ENCODE measurements at places on chromosomes 4 and X.

- no peak for DNase-seq
These were observed 49.2 kb downstream of the FGFRL1 start for GRCh38 chr4:1060621-1061020.

DNA sequence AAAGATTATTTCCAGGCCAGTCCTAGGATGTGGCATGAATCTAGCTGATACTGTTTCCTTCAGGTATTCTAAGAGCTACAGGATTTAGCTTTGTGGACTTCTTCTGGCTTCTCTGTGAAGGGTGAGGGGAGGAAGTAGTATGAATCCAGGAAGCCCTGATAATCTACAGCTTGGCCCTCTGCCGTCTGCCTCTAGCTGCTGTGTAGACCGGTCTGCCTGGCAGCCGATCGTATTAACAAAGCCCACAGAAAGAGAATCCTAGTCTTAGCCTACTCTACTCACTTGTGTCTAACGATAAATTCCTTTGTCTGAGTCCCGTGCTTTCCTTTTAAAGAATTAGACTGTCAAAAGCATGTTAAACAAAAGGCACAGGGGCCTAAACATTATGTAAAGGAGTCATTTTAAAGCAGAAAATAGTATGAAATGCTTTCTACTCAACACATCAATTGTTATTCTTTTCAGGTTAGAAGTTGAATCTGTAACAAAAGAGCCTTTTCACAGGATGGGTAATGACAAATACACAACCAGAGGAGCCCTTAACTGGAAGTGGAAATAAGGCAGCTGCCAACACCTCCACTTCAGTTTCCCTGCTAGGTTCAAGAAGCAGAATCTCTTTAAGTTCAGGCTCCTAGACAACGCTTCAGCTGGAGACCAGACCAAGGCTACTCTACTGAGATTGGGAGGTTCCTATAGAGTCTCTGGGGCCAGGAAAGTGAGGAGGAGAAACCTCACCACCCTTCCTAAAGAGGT is 48.9 kb upstream of the UCP1 start:
- DNase-seq = no peak

DNA sequence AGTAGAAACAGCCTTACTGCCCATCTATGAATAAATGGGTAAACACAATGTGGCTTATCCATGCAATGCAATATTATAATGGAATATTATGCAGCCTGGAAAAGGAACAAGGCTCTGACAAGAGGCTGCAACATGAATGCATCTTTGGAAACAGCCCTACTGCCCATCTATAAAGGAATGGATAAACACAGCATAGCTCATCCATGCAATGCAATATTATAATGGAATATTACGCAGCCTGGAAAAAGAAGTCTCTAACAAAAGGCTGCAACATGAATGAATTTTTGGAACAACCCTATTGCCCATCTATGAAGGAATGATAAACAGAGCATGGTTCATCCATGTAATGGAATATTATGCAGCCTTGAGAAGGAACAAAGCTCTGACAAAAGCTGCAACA is 161.0 kb downstream of the CRLF2 start:
- DNase-seq = no peak

GRCh38 chrX:101677028-101677427 is 17.4 kb upstream of the ARMCX2 start:
- no peak for DNase-seq

DNA sequence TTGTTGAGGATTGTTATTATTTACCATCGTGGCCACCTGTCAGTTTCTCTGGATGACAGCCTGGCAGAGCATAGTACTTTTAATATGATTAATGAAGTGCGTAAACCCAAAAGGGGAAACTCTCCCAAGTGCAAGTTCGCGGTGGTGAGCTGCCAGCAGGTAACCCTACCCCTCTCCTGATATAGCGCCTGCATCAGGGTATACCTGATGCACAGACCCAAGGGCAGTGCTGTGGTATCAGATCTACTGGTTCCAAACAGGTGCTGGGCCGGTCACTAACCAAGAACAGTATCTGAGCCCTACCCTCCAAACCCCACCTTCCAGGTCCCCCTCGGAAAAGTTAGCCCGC is 1.6 kb downstream of the RNF150 start:
- DNase-seq = no peak

DNA sequence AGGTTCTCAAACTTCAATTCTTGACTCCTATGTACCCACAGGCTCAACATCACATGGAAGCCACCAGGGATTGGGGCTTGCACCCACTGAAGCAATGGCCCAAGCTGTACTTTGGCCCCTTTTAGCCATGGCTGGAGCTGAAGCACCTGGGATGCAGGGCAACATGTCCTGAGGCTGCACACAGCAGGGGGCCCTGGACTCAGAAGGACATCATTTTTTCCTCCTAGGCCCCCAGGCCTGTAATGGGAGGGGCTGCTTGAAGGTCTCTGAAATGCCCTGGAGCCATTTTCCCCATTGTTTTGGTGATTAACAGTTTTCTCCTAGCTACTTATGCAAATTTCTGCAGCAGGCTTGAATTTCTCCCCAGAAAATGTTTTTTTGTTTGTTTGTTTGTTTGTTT is 465.1 kb upstream of the PCDH10 start:
- no peak for DNase-seq

DNA sequence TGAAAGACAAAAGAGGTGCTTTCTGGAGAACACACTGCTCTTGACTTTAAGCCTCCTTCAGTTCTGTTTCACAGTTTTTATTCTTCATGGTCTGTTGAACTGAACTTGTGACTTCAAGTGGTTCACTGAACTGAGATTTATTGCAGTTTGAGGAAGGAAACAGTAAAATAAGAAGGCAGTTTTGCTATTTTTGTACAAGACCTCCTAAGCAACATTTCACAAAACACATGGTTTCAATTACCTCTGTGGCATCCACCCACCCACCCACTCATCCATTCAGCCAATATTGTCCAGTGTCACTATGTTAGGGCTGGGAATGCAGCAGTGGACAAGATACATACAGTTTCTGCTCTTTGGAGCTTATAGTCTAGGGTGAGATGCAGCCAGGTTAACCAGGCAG is 131.3 kb downstream of the IL1RAPL2 start:
- DNase-seq = peak; percentile 36

- DNase-seq = no peak
These were observed 150.7 kb upstream of the MAB21L2 start for GRCh38 chr4:150431221-150431620.

DNA sequence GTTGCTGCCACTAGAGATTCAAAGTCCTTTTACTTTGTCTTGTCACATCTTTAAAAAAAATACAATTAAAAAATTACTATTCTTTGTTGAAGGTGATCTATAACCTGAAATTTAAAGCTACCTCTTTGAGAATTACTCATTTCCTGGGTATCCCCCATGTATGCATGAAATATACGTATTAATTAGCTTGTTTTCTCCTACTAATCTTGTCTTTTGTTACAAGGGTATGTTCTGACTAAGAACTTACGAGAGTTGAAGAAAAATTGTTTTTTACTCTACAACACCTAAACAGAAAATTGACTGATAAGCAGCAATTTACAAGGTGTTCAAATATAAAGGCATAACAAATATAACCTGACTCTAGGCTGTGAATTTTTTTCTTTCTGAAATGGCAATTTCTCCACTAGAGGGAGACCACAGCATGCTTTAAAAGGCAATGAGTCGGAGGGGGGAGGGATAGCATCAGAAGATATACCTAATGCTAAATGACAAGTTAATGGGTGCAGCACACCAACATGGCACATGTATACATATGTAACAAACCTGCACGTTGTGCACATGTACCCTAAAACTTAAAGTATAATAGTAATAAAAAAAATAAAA is 249.6 kb downstream of the OPHN1 start:
- peak; percentile 54 for DNase-seq

- no peak for DNase-seq
These were observed 85.7 kb downstream of the DIAPH2 start for GRCh38 chrX:96770315-96770714.

DNA sequence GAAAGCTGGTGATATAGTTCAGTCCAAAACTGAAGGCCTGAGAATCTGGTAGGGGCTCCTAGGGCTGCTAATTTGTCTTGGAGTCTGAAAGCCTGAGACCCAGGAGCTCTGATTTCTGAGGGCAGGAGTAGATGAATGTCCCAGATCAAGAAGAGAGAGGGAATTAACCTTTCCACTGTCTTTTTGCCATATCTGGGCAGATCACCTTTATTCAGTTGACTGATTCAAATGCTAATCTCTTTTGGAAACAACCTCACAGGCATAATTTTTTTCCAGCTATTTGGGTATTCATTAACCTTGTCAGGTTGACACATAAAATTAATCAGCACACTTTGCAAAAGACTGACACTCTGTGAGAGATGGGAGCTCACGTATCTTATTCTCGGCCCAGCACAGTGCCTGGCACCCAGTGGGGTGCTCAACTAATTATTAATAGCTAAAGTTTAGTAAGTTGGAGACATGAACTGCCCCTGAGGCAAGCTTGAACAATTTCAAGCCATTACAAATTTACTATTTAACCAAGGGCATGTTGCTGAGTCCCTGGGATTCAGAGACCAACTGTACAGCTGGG is 114.3 kb downstream of the CPEB2 start:
- no peak for DNase-seq

- no peak for DNase-seq
These were observed 278.2 kb upstream of the CXXC4 start for GRCh38 chr4:104772849-104773248.

- DNase-seq = no peak
These were observed 195.0 kb upstream of the S100G start for GRCh38 chrX:16454926-16455325.

DNA sequence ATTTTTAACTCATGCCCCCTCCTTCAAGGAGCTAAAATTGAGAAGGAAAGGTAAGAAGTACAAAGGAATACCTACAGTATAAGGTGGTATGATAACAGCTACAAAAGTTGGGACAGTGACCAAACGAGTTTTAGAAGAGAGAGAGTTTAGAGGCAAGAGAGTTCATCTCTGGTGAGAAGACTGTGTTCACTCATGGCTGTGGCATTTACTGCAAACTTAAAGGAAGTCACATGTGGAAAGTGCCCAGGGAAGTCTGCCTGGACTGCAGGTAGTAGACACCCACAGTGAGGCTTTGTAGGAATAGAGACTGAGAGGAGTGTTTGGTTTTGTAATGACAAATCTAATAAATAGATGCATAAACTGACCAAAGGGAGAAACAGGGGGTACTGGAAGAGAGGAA is 493.5 kb downstream of the IL15 start:
- DNase-seq = no peak

- no peak for DNase-seq
These were observed 21.7 kb downstream of the PNMA6F start for GRCh38 chrX:153299855-153300254.

GRCh38 chr4:36712013-36712412 is 430.6 kb downstream of the DTHD1 start:
- DNase-seq = no peak

DNA sequence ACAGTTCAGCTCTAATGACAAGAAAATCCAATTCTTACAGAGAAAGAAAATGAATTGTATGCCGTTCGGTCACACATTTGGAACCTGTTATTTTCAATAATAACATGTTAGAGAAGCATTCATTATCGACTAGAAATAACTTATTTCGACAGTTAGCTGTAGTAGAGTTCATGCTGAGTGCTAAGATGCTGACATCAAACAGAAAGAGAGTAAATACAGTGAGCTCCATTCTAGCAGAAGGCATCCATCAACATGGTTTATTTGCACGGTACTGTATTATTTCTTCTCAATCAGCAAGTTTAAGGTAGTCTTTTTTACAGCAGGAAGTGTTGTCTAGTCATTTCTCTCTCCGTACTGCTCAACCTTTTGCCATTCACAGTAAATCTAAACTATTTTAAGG is 732.1 kb downstream of the STIM2 start:
- no peak for DNase-seq

- no peak for DNase-seq
These were observed 3.9 kb downstream of the PRSS12 start for GRCh38 chr4:118348886-118349285.

GRCh38 chr4:141913928-141914327 is 277.5 kb downstream of the IL15 start:
- no peak for DNase-seq

DNA sequence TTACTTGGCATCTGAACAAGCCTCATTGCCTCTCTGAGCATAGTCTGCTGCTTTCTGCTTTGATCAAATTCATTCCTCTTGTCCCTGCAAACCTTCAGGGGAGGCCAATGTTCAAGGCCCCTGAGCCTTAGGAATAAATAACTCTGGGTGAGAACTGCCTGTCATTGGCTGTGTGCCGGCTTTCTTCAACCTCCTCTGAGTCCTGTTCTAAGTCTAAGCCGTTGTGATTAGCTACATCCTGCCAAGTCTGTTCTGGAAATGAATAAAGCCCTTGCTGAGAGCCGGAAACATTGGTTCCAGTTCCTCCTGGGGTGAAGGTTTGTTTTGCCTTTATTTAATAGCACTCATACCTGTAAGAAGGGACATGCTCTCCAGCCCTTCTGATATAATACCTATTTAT is 13.8 kb downstream of the RNF4 start:
- no peak for DNase-seq

DNA sequence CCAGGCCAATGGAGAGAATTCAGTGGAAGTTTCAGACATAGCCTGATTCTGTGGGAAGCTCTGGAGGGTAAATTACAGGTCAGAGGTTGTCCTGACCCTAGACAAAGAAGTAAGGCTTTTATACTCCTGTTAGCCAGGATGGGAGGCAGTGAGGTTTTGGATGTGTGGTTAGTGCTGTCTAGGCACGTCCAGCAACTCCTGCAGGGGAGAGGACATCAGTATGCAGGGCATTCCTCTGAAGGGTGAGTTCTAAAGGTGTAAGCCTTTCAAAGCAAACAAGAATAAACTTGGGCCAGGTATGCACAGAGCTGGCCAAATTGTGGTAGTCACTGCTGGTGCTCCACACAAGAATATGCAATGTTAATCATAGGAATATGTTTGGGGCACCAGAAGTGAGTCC is 562.5 kb downstream of the CCSER1 start:
- no peak for DNase-seq

- DNase-seq = peak; percentile 32
These were observed 7.6 kb downstream of the SLC2A9 start for GRCh38 chr4:10013722-10014121.

DNA sequence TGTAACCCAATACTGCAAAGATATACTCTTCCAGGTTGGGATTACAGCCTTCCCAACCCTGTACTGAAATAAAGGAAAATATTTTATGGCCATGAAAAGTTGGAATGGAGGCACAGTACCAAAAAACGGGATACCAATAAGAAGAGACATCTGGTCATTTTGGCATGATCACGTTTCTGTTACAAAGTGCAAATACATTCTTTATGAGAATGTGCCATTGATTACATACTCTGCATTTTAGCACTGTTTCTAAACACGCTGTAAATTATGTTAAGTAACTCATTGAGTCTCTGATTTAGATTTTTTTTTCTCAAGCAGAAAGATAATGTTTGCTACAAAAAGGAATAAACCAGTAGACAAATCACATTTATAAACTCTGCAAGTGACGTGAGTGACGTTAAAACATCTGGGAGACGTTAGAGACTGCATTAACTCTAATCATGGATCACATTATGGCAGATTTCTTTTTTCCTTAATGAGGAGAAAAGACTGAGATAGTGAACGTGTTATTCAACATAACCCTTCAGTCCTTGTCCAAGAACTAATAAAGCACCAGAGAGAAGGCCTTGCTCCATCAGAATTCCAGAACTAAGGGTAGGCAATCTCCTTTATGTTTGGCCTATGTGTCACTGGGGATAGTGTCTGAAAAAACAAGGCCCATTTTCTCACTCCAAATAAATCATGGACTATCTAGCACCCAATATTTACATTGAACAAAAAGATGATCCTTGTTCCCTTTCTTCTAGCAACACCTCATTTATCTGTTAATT is 31.0 kb downstream of the UNC5C start:
- no peak for DNase-seq
